ENCODE measurements at places on chromosomes 3 and 15. TPM values are rescaled to one million over a fixed set of nuclear protein-coding genes. Genes with fewer than 3 reads are reported as not detected.

GRCh38 chr3:8204853-8205650 lies 296.6 kb upstream of the LMCD1 start:
- no peaks in the 10 kb centered on the region for H3K4me1 ChIP-seq
- H3K4me3 ChIP-seq, result no peak overlapping the region
- no peak for DNase-seq
- no peaks in the 10 kb centered on the region for H3K36me3 ChIP-seq
- no peak overlapping the region for H3K27ac ChIP-seq
- H3K27me3 ChIP-seq, result no peaks in the 10 kb centered on the region

GRCh38 chr3:19898721-19899120 lies 35.3 kb downstream of the EFHB start:
- no peaks in the 10 kb centered on the region for H3K4me1 ChIP-seq
- H3K27ac ChIP-seq, result no peak overlapping the region
- DNase-seq, result no peak
- no peaks in the 10 kb centered on the region for H3K27me3 ChIP-seq
- no peaks in the 10 kb centered on the region for H3K36me3 ChIP-seq
- H3K4me3 ChIP-seq, result no peak overlapping the region

ATP13A3 gene
- 25.3 TPM for polyA plus RNA-seq

SLC12A1 gene
- polyA plus RNA-seq, result not detected

DNA sequence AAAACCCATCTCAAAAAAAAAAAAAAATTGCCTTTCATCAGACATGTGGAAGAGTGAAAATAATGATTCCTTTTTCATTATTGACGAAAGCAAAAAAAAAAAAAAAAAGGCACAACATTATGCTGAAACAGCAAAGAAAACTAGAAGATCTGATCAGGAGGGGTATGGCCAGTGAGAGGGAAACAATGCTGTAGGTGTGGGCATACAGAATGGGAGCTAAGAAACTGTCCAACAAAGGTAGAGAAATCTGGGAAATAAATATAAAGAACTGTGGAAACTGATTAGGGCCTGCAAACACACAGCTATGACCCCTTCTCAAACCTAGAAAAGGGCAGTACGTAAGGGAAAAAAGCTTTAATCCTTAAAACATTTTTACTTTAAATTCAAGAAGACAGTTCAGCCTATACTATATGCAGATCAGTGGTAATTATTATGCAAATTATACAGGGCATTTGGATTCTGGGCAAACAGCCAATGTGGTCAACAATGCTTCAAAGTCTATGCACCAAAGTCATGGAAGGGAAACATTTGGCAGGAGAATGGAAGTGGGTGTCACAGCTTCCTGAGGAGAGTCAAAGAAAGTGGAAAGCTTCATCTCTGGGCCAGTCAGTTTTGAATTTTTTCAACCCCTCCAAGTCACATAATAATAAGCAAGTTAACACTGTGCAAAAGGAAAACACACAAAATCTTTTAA lies 68.3 kb upstream of the SLC12A8 start:
- no peak overlapping the region for H3K4me3 ChIP-seq
- H3K4me1 ChIP-seq, result peaks cover 5% of the 10 kb centered on the region
- H3K36me3 ChIP-seq, result no peaks in the 10 kb centered on the region
- H3K27me3 ChIP-seq, result no peaks in the 10 kb centered on the region

GRCh38 chr15:65060641-65061397 lies 7.0 kb downstream of the RASL12 start:
- H3K4me3 ChIP-seq, result no peak overlapping the region
- H3K4me1 ChIP-seq, result no peaks in the 10 kb centered on the region
- DNase-seq, result no peak
- peaks cover 34% of the 10 kb centered on the region for H3K36me3 ChIP-seq
- no peak overlapping the region for H3K27ac ChIP-seq
- H3K27me3 ChIP-seq, result no peaks in the 10 kb centered on the region

DNA sequence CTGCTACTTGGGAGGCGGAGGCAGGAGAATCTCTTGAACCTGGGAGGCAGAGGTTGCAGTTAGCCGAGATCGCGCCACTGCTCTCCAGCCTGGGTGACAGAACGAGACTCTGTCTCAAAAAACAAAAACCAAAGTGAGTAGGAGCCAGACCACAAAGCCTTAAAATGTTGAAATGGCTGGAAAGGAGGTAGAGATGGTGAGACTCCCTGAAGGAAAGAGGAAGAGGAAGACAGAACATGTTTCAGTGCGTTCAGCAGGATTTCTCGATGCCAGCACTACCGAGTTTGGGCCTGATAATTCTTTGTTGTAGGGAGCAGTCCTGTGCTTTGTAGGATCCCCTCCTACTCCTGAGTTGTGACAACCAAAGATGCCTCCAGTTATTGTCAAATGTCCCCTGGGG lies 189.9 kb downstream of the AKAP13 start:
- H3K4me3 ChIP-seq, result no peak overlapping the region
- H3K27ac ChIP-seq, result no peak overlapping the region
- DNase-seq, result no peak
- peaks cover 4% of the 10 kb centered on the region for H3K4me1 ChIP-seq
- H3K36me3 ChIP-seq, result no peaks in the 10 kb centered on the region

GRCh38 chr3:14203521-14204079 lies 25.0 kb downstream of the LSM3 start:
- H3K27ac ChIP-seq, result peak overlapping the region; percentile 84
- H3K36me3 ChIP-seq, result no peaks in the 10 kb centered on the region
- no peak overlapping the region for H3K4me3 ChIP-seq
- peaks cover 27% of the 10 kb centered on the region for H3K4me1 ChIP-seq

DNA sequence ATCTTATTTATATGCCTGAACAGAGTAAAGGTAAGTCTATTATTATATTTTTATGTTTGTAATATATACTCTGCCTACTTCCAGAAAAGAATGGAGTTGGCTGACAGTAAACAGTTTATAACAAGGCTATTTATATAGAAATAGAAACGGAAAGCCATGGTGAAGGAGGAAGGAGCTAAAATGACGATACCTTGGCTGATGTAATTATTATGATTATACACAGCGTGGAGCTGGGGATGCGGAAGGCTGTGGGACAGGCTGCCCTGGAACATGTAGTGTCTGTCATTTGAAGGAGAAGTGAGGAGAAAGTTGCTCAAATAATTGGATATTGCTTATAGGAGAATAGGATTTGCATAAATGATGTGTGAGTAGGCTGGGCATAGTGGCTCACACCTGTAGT lies 37.8 kb downstream of the CEMIP start:
- H3K36me3 ChIP-seq, result no peaks in the 10 kb centered on the region
- DNase-seq, result no peak
- no peak overlapping the region for H3K4me3 ChIP-seq
- no peaks in the 10 kb centered on the region for H3K4me1 ChIP-seq
- no peak overlapping the region for H3K27ac ChIP-seq

IQCF6 gene
- polyA plus RNA-seq, result not detected

DNA sequence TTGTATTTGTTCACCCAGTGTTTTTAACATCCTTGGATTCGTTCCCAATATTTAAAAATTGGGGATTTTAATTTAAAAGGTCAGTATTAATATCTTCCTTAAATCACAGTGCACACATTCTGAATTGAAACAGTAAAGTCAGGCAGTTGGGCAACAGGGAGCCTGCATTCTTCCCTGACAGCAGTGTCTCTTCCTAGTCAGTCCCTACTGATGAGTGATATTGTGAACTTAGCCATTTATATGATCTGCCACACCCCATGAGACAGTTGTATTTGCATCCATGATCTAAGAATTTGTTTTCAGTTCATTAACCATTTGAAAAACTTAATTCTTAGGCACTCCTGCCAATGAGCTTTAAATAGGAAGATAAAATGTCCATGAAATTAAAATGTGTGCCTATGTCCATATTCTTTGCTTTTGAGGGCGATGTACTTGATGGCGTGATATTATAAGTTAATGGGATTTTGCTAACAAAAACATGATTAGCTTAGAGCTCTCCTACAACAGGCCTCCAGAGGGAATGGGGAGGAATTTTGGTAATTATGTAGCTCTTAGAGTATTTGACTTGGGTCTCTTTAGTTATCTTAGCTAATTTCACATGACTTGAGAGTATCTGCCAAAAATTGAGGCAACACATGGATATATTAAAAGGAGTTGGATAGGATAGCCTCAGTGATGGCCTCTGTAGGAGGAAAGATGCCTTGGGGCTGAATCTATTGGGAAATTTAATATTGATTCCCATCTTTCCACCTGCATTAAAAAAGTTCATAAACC lies 219.3 kb downstream of the PTPRG start:
- H3K4me1 ChIP-seq, result peaks cover 9% of the 10 kb centered on the region
- no peak overlapping the region for H3K27ac ChIP-seq
- DNase-seq, result no peak
- no peaks in the 10 kb centered on the region for H3K36me3 ChIP-seq
- H3K27me3 ChIP-seq, result no peaks in the 10 kb centered on the region

DNA sequence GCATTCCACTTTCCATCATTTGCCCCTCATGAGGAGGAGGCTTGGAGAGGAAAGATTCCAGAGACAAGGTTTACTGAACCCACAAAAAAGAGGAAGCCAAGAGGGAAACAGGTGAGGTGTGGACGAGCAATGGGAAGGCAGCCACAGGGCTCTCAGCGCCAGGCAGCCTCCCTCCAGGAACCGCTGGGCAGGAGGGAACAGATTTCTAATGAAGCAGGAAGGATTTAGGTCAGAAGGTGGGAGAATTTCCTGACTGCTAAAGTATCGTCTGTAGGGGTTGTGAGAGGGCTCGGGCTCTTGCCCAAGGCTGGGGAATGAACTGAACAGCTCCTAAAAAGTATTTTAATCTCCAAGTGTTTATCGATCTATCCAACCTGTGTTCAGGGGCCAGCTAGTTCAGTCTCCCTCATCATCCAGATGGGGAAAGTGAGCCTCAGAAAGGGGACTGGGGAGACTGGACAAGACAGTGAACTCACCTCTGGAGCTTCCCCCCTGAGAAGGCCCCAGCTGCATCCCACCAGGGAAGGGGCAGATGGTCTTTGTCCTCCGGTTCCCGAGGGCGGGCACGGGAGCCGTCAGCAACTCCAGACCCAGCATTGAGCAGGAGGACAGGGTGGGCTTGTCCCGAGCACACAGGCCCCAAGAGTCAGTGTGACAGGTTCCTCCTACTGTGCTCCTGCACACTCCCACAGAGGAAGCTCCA lies 10.5 kb downstream of the LOXL1 start:
- H3K27ac ChIP-seq, result no peak overlapping the region
- no peaks in the 10 kb centered on the region for H3K4me1 ChIP-seq
- DNase-seq, result no peak

- peaks cover 7% of the 10 kb centered on the region for H3K27me3 ChIP-seq
- DNase-seq, result no peak
- H3K4me1 ChIP-seq, result no peaks in the 10 kb centered on the region
- H3K4me3 ChIP-seq, result no peak overlapping the region
- no peaks in the 10 kb centered on the region for H3K36me3 ChIP-seq
- H3K27ac ChIP-seq, result no peak overlapping the region
Measured at GRCh38 chr15:47188758-47189507, 528.4 kb upstream of the SEMA6D start.

SHC4 gene
- polyA plus RNA-seq, result 0.10 TPM

- no peak overlapping the region for H3K4me3 ChIP-seq
- H3K4me1 ChIP-seq, result no peaks in the 10 kb centered on the region
- H3K27ac ChIP-seq, result no peak overlapping the region
- no peak for DNase-seq
Measured at GRCh38 chr3:97269202-97269601, 454.8 kb downstream of the EPHA6 start.

UROC1 gene
- 0.03 TPM for polyA plus RNA-seq

DNA sequence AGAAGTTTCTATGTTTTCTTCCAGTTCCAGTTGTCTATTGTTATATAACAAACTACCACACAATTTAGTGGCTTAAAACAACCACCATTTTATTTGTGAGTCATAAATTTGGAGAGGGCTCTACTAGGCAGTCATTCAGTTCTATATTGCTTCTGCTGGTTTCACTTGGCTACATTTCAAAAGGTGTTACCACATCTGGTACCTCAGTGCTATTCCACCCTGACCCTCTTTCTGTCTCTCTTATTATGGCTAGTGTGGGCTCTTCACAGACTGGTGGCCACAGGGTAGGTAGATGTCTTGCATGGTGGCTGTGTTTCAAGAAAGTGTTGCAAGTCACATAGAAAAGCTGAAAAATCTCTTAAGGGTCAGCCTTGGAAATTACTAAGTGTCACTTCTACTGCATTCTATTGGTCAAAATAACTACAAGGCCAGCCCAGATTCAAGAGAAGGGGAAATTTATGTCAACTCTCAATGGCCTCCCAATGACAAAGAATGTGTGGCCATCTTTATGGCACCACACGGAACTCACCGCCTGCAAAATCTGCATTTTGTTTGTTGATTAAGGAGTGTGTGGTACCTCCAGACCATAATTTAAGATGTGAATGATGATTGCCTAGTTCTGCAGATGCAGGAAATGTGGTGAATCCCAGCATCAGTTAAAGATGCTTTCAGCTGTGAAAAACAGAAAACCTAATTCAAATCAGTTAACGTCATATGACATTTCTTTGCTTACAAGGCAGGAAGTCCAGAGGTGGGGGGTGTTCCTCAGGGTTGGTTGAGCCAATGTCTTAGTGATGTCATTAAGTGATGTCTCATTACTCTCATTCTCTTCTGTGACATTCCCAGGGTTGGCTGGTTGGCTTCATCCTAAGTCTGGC lies 105.8 kb upstream of the RASGRP1 start:
- no peak for DNase-seq
- no peaks in the 10 kb centered on the region for H3K27me3 ChIP-seq
- no peaks in the 10 kb centered on the region for H3K4me1 ChIP-seq

PAQR5 gene
- 0.09 TPM for polyA plus RNA-seq

GRCh38 chr3:193780810-193781478 lies 187.9 kb downstream of the OPA1 start:
- no peaks in the 10 kb centered on the region for H3K4me1 ChIP-seq
- H3K27ac ChIP-seq, result no peak overlapping the region
- H3K27me3 ChIP-seq, result no peaks in the 10 kb centered on the region
- no peaks in the 10 kb centered on the region for H3K36me3 ChIP-seq
- DNase-seq, result peak; percentile 81

DNA sequence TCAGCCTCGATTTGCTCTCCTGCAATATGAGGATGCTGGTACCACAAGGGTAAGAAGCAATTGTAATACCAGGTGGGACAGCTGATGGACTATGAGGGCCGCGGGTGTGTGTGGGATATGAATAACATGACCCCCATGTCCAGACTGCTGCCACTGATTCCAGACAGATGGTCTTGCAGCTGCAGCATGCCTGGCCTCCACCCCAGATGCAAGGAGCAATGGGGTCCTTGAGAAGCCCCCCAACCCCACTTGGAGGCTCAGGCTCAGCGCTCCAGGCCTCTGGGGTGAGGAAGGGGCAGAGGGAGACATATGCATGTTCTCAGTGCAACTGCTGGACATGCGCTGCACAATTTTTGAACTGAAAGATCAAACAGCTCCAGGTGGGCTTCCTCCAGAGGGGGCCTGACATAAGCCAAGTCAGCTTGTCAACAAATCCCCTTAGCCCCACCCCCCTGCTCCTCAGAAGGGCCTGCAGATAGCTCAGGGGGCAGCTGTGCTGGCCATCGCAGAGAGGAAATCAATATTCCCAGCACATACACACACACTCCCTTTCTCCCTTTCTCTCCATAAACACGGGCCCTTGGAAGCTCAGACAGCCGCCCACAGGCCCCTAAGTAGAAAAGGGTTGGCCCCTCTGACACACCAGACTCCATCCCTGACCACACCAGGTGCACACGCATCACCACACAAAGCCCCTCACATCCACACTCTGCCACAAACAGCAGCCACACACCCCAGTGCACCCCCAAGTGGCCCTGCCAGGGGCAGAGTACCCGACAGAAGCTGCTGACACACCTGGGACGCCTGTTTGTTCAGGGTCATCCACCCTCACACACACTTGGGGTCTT lies 107.0 kb downstream of the IQSEC1 start:
- peak; percentile 35 for DNase-seq
- no peak overlapping the region for H3K27ac ChIP-seq
- H3K4me3 ChIP-seq, result peak overlapping the region; percentile 98
- peaks cover 84% of the 10 kb centered on the region for H3K4me1 ChIP-seq
- H3K27me3 ChIP-seq, result no peaks in the 10 kb centered on the region

- no peaks in the 10 kb centered on the region for H3K36me3 ChIP-seq
- peak overlapping the region; percentile 21 for H3K27ac ChIP-seq
- peaks cover 14% of the 10 kb centered on the region for H3K4me1 ChIP-seq
Measured at GRCh38 chr3:169668072-169668956, 4.8 kb upstream of the MECOM start.

GRCh38 chr3:107082527-107082926 lies 294.7 kb upstream of the CCDC54 start:
- no peaks in the 10 kb centered on the region for H3K36me3 ChIP-seq

Data from psoas muscle (tissue), 8 donors.